ENCODE measurements at places on chromosomes 11 and 22.
A peak's percentile ranks its signal among the peaks of the same experiment; 100 is the strongest.

- DNase-seq = no peak
Observed at GRCh38 chr11:134727204-134727603, 315.2 kb upstream of the B3GAT1 start.

GRCh38 chr11:98829971-98830370, 190.8 kb upstream of the CNTN5 start:
- DNase-seq = no peak

DNA sequence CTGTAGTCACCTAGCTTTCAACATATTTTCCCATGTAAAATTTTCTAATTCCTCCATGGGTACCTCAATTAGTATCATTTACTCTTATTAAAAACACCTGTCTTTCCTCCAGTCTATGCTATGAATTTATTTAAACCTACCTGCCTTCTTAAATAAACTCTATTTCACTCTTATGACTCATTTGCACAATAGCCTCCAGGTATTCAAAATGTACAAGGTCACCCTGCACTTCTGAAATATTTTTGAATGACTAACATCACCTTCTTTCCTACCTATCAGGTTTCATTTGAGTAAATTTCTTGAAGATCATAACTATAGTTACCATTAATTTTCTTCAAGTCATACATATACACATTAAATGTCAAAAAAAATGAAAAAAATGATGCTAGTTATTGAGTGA, 939.7 kb downstream of the DLG2 start:
- DNase-seq = no peak

GRCh38 chr22:22019659-22020424, 37.3 kb upstream of the TOP3B start:
- no peak for DNase-seq

DNA sequence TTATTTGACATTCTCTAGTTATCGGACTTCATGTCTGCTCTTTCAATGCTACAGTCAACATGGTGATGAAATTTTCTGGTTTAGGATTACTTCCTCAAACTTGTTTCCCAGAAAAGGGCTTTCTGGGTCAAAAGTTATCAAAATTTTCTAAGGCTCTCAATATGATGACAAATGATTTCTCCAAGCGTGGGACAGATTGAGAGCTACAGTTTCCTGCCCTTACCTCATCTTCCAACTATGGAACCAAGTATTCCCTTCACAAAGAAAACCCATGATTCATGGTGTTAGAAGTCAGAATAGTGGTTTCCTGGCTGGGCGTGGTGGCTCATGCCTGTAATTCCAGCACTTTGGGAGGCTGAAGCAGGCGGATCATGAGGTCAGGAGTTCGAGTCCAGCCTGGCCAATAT, 17.8 kb downstream of the MYO18B start:
- DNase-seq = peak; percentile 97

DNA sequence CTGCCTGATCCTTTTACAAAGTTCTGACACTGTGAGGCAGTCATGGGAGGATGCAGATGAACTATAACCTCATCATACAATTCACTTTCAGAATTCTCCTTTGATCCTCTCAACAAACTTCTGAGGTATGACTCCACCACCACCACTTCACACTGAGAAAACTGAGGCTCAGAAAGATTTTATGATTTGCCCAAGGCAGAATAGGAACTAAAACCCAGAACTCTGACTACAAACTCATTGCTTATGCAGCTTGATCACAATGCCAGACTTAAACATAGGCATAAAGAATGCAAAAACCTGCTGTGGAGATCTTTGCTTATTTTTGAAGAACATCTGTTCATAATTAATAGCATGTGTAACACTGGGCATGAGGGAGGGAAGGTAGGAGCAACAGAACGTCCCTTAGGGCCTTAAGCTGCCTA, 20.4 kb downstream of the FAM168A start:
- no peak for DNase-seq

GRCh38 chr22:42961810-42962209, 53.1 kb downstream of the PACSIN2 start:
- peak; percentile 46 for DNase-seq

DNA sequence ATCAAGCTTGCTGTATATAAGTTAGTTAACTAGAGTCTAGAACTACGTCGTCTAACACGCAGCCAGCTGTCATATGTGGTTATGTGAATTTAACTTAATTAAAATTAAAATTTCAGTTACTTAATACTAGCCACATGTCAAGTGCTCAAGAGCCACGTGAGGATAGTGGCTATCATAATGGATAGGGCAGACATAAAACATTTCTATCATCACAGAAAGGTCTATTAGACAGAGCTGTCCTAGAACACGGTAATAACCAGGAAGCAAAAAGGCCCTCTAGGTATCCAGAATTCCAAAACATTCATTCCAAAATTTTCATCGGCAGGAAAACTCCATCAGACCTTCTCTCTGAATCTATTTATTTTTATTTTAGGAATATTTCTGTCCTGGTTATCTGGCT, 123.9 kb downstream of the RBFOX2 start:
- DNase-seq = no peak
